Naive B cell (primary cell): ENCODE measurements at places on chromosomes 3 and 15. TPM values are rescaled to one million over a fixed set of nuclear protein-coding genes. Genes with fewer than 3 reads are reported as not detected.
A peak's percentile ranks its signal among the peaks of the same experiment; 100 is the strongest.

- H3K4me1 ChIP-seq = peaks cover 5% of the 10 kb centered on the region
- peak within 1 kb of the TSS; percentile 90 for H3K27ac ChIP-seq
- DNase-seq = peak; percentile 87
Observed at GRCh38 chr3:138594150-138594934, at the start of gene CEP70. TSS of gene CEP70 (minus strand) at chr3:138594260. CDS start at chr3:138572927, 21,333 bp downstream.

DNA sequence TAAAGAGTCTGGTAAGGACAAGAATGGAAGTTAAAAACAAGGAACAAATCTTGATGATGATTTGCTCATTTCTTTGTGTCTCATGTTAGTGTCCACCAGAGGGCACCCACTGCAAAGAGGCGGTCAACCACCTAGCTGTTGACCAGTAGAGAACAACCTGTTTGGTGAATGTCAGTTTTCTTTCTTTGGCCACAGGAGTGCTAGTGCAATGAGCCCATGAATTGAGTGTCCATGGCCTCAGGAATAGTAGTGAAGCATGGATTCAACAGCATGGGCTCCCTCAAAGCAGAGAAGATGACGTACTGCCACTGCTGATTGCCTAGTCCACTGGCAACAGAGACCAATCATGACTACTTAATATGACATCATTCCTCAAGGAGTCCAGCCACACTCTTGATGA is 10.7 kb upstream of the CNTN6 start:
- no peak overlapping the region for H3K27ac ChIP-seq
- no peak overlapping the region for H3K4me3 ChIP-seq
- no peak for DNase-seq
- no peaks in the 10 kb centered on the region for H3K4me1 ChIP-seq
- no peaks in the 10 kb centered on the region for H3K27me3 ChIP-seq

DNA sequence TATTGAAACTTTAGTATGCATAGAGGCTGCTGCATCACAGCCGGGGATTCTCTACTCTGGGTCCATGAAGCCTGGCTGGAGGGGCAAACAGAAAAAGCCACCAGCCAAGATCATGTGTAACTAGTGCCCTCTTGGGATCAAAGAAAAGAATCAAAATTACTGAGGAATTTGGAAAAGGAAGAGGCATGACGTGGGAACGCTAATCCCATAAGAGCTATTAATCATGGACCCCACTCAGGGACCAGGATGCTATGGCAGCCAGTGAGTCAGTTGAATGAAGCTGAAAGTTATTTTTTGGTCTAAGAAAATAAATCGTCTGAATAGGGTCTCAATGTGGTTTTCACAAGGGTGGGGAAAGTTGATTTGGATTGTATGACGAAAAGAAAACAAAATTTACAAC is 1165.1 kb downstream of the ROBO2 start:
- H3K27ac ChIP-seq = no peak overlapping the region
- no peaks in the 10 kb centered on the region for H3K27me3 ChIP-seq
- H3K4me1 ChIP-seq = no peaks in the 10 kb centered on the region

- peak; percentile 83 for DNase-seq
- H3K36me3 ChIP-seq = no peaks in the 10 kb centered on the region
- H3K4me3 ChIP-seq = peak overlapping the region; percentile 35
- H3K27me3 ChIP-seq = peaks cover 12% of the 10 kb centered on the region
- peaks cover 29% of the 10 kb centered on the region for H3K4me1 ChIP-seq
Observed at GRCh38 chr3:193971261-193971751, 164.6 kb upstream of the HES1 start.

- H3K27me3 ChIP-seq = peaks cover 19% of the 10 kb centered on the region
- no peaks in the 10 kb centered on the region for H3K4me1 ChIP-seq
- no peak for DNase-seq
- no peaks in the 10 kb centered on the region for H3K36me3 ChIP-seq
- H3K4me3 ChIP-seq = no peak overlapping the region
Observed at GRCh38 chr15:44101944-44102343, 93.1 kb downstream of the FRMD5 start.

DNA sequence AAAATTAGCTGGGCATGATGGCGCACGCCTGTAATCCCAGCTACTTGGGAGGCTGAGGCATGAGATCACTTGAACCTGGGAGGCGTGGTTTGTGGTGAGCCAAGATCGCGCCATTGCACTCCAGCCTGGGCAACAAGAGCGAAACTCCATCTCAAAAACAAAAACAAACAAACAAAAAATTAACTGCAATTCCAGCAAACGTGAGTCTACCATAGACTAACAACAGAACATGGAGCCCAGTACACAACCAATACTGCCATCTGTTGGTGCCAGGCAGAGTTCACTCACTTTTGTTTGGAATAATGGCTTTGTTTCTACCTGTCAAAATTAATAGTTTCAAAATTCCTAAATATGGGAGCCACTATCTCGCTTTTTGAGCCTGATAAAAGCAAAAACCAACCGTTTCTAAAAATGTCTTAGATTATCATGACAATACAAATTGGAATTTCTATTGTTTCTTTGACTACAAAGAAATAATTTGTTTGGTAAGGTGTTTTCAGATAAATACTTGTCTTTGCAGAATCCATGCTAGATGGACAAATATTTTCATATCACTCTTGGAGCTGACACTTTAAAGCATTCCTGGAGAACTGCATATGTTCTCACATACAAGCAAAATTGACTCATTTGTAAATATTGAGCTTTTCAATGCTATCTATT is 45.0 kb downstream of the GPR176 start:
- H3K27ac ChIP-seq = no peak overlapping the region
- H3K4me1 ChIP-seq = no peaks in the 10 kb centered on the region
- DNase-seq = no peak
- H3K27me3 ChIP-seq = no peaks in the 10 kb centered on the region
- no peaks in the 10 kb centered on the region for H3K36me3 ChIP-seq

DNA sequence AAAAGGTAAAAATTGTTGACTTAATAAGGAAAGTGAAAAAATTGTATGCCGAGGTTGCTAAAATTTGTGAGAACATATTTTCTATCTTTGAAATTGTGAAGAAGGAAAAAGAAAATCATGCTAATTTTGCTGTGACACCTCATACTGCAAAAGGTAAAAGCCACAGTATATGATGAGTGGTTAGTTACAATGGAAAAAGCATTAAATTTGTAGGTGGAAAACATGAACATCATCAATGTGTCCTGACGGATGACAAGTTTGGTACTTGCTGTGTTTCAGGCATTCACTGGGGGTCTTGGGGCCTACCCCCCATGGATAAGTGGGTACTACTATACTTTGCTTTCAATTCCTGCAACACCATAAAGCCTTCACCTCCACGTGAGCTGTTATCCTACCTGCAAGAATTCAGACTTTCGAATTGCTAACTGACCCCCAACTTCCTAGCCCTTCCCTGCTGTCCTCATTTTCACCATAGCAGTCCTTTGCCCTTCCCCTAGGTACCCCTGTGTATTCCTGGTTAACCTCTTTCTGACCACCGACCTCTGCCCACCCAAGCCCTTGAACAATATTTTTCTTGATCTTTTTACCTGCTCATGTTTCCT is 62.4 kb downstream of the RAB7A start:
- H3K4me1 ChIP-seq = peaks cover 61% of the 10 kb centered on the region
- no peaks in the 10 kb centered on the region for H3K27me3 ChIP-seq
- peak overlapping the region; percentile 32 for H3K27ac ChIP-seq

DNA sequence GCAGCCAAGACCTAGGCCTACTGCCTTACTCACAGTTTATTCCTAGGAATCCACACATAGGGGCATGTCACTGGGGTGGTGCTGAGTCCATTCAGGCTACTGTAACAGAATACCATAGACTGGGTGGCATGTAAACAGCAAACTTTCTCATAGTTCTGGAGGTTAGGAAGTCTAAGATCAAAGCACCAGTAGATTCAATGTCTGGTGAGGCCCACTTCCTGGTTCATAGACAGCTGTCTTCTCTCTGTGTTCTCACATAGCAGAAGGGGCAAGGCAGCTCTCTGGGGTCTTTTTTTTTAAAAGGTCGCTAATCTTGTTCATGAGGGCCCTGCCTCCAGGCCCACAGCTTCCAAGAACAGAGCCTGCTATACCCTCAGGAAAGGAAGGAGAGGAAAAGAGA is 113.9 kb upstream of the MANF start:
- H3K36me3 ChIP-seq = no peaks in the 10 kb centered on the region
- no peaks in the 10 kb centered on the region for H3K27me3 ChIP-seq
- peaks cover 4% of the 10 kb centered on the region for H3K4me1 ChIP-seq
- H3K27ac ChIP-seq = no peak overlapping the region
- H3K4me3 ChIP-seq = no peak overlapping the region

DNA sequence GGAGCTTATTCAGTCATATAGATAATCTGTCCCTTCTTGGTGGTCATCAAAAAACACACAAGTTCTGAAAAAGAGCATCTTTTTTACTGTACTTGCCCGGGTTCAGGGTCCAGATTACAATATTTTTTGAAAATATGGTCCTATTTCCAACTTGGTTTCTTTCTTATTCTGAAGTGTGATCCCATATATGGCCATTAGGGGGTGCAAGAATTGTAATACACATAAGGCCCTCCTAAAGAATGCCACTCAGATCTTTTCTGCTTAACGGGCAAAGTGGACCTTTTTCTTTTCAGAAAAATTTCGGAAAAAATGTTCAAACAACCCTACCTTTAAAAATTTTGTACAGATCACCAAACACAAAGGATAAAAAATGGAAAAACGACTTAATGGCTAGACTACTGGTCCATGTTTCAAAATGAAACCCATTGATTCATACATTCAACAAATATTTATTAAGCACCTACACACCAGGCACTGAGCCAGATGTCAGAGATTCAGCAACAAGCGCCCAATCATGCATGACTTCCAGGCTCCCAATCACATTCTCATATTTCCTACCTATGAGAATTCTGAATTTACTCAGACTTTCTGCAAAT is 102.0 kb upstream of the MYRIP start:
- no peaks in the 10 kb centered on the region for H3K36me3 ChIP-seq
- no peak overlapping the region for H3K27ac ChIP-seq
- H3K4me1 ChIP-seq = no peaks in the 10 kb centered on the region
- no peak for DNase-seq
- H3K27me3 ChIP-seq = no peaks in the 10 kb centered on the region

GRCh38 chr15:67784856-67785430 is 40.4 kb upstream of the SKOR1 start:
- peaks cover 46% of the 10 kb centered on the region for H3K4me1 ChIP-seq
- peak overlapping the region; percentile 81 for H3K4me3 ChIP-seq
- H3K36me3 ChIP-seq = no peaks in the 10 kb centered on the region
- peak overlapping the region; percentile 89 for H3K27ac ChIP-seq
- no peaks in the 10 kb centered on the region for H3K27me3 ChIP-seq

- H3K27me3 ChIP-seq = no peaks in the 10 kb centered on the region
- H3K4me1 ChIP-seq = peaks cover 8% of the 10 kb centered on the region
- no peak for DNase-seq
- no peak overlapping the region for H3K27ac ChIP-seq
- no peaks in the 10 kb centered on the region for H3K36me3 ChIP-seq
Observed at GRCh38 chr3:177530908-177531307, 333.6 kb upstream of the TBL1XR1 start.

DNA sequence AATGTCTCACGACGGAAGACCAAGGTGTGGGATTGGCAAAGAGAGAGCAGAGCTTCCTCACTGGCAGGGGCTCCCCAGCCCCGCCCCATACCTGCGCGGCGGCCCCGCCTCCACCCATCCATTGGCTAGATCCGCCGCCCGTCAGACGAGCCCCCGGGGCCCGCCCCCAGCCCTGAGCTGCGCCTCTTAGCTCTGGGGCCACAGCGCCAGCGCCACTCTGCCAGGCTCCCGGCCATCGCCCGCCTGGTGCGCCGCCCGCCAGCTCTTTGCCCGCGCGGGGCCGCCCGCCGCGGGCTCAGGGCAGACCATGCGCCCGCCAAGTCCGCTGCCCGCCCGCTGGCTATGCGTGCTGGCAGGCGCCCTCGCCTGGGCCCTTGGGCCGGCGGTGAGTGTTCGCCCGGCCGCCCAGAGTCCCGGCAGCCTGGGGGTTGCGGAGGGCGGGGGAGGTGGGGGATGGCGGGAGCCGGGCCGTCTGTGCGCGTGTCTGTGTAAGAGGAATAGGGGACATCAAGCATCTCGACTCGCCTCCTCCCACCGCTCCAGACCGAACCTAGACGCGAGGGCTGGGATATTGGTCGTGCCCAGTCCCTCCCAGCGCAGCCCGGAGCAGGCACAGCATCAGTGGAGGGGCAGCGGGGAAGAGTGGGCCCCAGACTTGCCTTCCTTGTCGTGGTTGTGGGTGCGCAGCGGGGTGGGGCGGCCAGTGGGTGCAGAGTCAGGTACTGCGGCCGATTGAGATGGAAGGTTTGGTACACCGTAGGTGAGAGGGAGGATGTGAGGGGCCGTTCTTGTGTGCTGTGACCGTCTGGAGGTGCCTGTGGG is at the start of gene VIPR1:
VIPR1 (plus strand) TSS at position 215 of the 822 bp plus-strand sequence; CDS start at position 308, 93 bp downstream.
- H3K4me3 ChIP-seq = peak within 1 kb of the TSS; percentile 97
- H3K27me3 ChIP-seq = peaks cover 24% of the 10 kb centered on the region
- H3K27ac ChIP-seq = no peak within 1 kb of the TSS
- DNase-seq = peak; percentile 93
- H3K4me1 ChIP-seq = peaks cover 14% of the 10 kb centered on the region
- no peaks in the 10 kb centered on the region for H3K36me3 ChIP-seq

DNA sequence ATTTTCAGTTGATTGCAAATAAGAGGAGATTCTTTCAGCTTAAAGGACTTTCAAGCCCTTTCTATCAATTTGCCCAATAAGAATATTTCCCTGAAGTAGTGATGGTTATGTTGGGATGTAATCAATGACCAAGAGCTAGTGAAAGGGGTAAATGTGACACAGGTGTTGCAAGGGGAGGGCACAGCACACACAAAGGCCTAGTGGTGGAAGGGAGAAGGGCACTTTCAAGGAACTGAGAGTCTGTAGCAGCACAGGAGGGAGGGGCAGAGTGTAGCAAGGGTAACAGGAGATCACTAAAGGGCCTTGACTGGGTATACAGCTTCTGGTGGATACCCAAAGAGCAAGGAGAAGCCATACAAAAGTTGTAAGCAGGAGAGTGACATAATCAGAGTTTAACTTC is 217.8 kb upstream of the ARHGEF26 start:
- no peak overlapping the region for H3K4me3 ChIP-seq
- H3K4me1 ChIP-seq = no peaks in the 10 kb centered on the region
- no peaks in the 10 kb centered on the region for H3K27me3 ChIP-seq
- H3K27ac ChIP-seq = no peak overlapping the region
- H3K36me3 ChIP-seq = no peaks in the 10 kb centered on the region
- no peak for DNase-seq

DNA sequence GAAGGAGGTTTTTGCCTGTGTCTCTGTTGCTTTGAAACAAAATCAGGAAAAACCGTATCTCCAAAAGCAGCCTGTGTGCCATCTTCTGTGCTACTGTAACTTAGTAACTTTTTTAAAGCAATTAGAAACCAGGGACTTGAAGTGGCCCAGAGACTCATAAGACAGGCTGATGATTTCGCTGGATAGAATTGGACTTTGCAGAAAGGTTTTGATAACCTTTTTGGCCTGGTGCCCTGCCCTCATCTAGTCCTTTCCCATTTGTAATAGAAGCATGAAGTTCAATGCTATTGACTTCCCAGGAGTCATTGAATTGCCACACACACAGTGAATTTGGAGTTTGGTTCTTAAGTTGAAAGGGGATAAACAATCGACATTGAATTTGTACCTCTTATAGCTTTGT is 157.2 kb downstream of the PTPRG start:
- no peaks in the 10 kb centered on the region for H3K4me1 ChIP-seq
- no peak overlapping the region for H3K27ac ChIP-seq
- H3K27me3 ChIP-seq = no peaks in the 10 kb centered on the region

Gene NMNAT3
- not detected for polyA plus RNA-seq

Gene TMEM207
- polyA plus RNA-seq = not detected

Gene NOX5
- polyA plus RNA-seq = not detected

Gene PDCD7
- 20.7 TPM for polyA plus RNA-seq

Gene SLC9A9
- polyA plus RNA-seq = 16.9 TPM

Gene CPN2
- not detected for polyA plus RNA-seq

Gene SI
- not detected for polyA plus RNA-seq

Gene SV2B
- 0.04 TPM for polyA plus RNA-seq
